ENCODE measurements at places on chromosomes 1 and 21. TPM values are rescaled to one million over a fixed set of nuclear protein-coding genes. Genes with fewer than 3 reads are reported as not detected.

DNA sequence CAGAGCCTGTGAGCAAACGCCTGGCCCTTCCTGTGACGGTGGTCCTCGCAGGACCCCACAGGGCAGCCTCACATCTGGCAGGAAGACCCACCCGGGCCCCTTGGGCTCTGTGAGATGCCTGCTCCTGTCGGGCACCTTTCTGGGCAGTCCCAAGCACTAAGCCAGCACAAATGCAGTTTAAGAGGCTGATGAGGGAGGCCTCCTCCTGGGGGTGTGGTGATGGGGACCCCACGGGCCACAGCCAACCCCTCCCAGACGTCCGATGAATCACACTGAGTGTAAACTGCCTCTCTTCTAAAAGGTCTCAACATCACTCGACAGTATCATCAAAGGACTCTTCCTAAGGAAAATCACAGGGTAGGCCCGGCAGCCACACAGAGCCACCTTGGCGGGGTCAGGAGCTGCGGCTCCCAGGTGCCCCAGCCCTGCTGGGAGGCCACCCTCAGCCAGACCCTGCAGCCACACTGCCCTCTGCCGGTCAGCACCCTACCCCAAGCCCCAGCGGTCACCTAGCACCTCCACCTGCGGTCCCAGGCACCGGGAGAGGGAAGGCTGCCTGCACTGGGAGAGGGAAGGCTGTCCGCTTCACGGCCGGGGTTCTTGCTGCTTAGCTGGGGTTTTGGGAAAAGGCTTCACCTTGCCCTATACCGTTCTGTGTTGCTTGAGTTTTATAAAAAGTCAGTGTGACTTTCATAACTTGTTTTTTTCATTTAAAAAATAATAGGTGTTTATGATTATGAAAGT lies 3.9 kb upstream of the PRKCZ start:
- no peak overlapping the region for H3K27ac ChIP-seq
- H3K36me3 ChIP-seq, result no peaks in the 10 kb centered on the region
- no peak overlapping the region for H3K4me3 ChIP-seq
- H3K4me1 ChIP-seq, result peaks cover 31% of the 10 kb centered on the region
- no peak for DNase-seq

DNA sequence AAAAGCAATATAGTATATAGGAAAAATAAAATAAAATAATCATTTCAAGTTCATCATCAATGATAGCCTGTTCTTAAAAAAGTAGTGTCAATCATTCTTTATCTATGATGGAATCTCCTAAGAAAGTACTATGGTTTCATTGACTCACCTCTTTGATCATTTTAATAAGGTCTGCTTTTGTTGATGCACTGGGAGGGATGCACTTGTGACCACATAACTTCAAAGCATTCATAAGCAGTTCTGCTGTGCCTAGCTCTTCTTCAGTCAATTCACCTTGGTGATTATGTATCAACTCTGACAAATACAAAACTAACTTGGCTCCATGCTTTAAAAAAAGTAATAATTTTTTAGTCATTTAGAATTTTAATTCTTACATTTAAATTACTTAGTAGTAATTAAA lies 84.8 kb upstream of the GNG4 start:
- H3K4me1 ChIP-seq, result no peaks in the 10 kb centered on the region
- peaks cover 53% of the 10 kb centered on the region for H3K36me3 ChIP-seq
- H3K27ac ChIP-seq, result no peak overlapping the region

GRCh38 chr1:50893466-50893865 lies 66.6 kb downstream of the FAF1 start:
- no peak for DNase-seq
- no peaks in the 10 kb centered on the region for H3K36me3 ChIP-seq
- no peaks in the 10 kb centered on the region for H3K4me1 ChIP-seq
- H3K27me3 ChIP-seq, result no peaks in the 10 kb centered on the region
- H3K4me3 ChIP-seq, result no peak overlapping the region

GRCh38 chr1:31326461-31326860 lies 29.6 kb downstream of the ZCCHC17 start:
- H3K4me1 ChIP-seq, result no peaks in the 10 kb centered on the region
- no peaks in the 10 kb centered on the region for H3K36me3 ChIP-seq
- no peak overlapping the region for H3K4me3 ChIP-seq
- H3K27ac ChIP-seq, result no peak overlapping the region

GRCh38 chr1:93817819-93818569 lies 61.0 kb downstream of the DNTTIP2 start:
- peaks cover 14% of the 10 kb centered on the region for H3K4me1 ChIP-seq
- H3K36me3 ChIP-seq, result no peaks in the 10 kb centered on the region
- no peaks in the 10 kb centered on the region for H3K27me3 ChIP-seq
- no peak for DNase-seq

INSRR gene
- polyA plus RNA-seq, result 0.06 TPM

SPRR3 gene
- polyA plus RNA-seq, result not detected

GRCh38 chr1:91885716-91886506 lies at the start of gene TGFBR3:
TSS of gene TGFBR3 (minus strand) at chr1:91886151. CDS start at chr1:91861531, 24,620 bp downstream.
- peaks cover 29% of the 10 kb centered on the region for H3K4me1 ChIP-seq
- peak within 1 kb of the TSS; percentile 77 for H3K4me3 ChIP-seq
- H3K27me3 ChIP-seq, result no peaks in the 10 kb centered on the region
- DNase-seq, result peak; percentile 98

- H3K4me1 ChIP-seq, result no peaks in the 10 kb centered on the region
- H3K4me3 ChIP-seq, result no peak overlapping the region
- H3K27me3 ChIP-seq, result no peaks in the 10 kb centered on the region
- H3K27ac ChIP-seq, result no peak overlapping the region
- no peaks in the 10 kb centered on the region for H3K36me3 ChIP-seq
Measured at GRCh38 chr1:193451001-193451400, 264.6 kb upstream of the B3GALT2 start.

DNA sequence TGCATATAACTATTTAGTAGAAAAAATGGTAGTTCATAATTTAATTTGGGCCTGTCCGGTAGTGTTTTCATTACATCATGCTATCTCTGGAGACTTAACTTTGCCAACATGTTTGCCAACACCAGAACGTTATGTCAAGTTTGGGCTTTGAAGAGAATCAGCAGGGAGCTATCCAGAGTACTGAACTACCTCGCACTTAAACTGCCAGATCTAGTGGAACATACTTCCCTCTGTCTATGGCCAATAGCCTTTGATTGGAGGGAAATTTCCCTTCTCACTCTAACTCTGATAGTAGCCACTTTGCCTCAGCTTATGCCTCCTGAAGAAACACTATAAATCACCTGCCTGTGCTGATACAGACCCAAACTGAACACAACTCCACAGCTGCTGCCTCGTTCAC lies 10.0 kb downstream of the LRRC53 start:
- DNase-seq, result no peak
- H3K27me3 ChIP-seq, result no peaks in the 10 kb centered on the region
- H3K4me3 ChIP-seq, result no peak overlapping the region

- no peak overlapping the region for H3K27ac ChIP-seq
- no peaks in the 10 kb centered on the region for H3K4me1 ChIP-seq
- H3K36me3 ChIP-seq, result peaks cover 52% of the 10 kb centered on the region
- H3K4me3 ChIP-seq, result no peak overlapping the region
Measured at GRCh38 chr1:19333587-19334354, 21.6 kb downstream of the SLC66A1 start.

GRCh38 chr21:42535602-42536171 lies 22.0 kb downstream of the SLC37A1 start:
- no peaks in the 10 kb centered on the region for H3K27me3 ChIP-seq
- H3K4me1 ChIP-seq, result no peaks in the 10 kb centered on the region
- H3K36me3 ChIP-seq, result peaks cover 40% of the 10 kb centered on the region
- no peak overlapping the region for H3K27ac ChIP-seq

- H3K27ac ChIP-seq, result no peak overlapping the region
- no peaks in the 10 kb centered on the region for H3K27me3 ChIP-seq
- no peak for DNase-seq
- H3K36me3 ChIP-seq, result no peaks in the 10 kb centered on the region
- no peaks in the 10 kb centered on the region for H3K4me1 ChIP-seq
Measured at GRCh38 chr1:194114288-194114687, 927.9 kb upstream of the B3GALT2 start.

DNA sequence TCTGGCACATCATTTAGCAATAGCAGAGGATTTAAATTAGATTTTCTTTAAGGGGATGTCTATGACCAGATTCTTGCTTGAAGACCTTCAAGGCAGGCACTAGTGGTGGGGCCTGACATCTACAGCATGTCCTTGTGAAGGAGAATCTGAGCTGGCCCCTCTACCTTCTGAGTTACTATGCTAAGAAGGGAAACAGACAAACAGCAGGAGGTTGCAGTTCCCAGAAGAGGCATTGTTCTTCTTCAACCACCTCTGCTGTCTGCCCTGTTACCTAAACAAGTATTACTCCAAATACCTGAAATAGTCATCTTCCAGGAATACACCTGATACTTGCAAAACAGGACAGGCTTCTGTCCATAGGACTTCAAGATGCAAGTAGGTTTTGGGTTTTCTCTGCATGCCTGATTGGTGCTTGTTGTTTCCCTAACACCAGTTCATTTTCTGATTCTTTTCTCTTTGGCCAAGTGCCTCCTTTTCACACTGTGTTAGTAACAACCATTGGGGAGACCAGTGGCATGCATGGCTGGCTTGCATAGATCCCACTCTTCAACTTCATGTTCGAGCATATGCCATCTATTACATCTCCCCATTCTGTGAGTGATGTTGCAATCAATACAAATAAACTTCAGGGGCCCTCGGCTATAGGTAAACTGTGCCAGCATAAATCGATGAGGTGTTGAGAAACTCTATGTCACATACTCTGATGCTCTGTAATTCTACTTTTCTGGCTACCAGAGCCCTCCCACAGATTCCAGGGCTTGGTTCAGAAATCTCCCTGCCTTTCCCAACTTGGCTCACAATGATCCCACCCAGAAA lies 93.0 kb upstream of the DUSP10 start:
- no peaks in the 10 kb centered on the region for H3K27me3 ChIP-seq
- no peak overlapping the region for H3K27ac ChIP-seq
- H3K36me3 ChIP-seq, result no peaks in the 10 kb centered on the region
- no peak for DNase-seq
- no peak overlapping the region for H3K4me3 ChIP-seq

DNA sequence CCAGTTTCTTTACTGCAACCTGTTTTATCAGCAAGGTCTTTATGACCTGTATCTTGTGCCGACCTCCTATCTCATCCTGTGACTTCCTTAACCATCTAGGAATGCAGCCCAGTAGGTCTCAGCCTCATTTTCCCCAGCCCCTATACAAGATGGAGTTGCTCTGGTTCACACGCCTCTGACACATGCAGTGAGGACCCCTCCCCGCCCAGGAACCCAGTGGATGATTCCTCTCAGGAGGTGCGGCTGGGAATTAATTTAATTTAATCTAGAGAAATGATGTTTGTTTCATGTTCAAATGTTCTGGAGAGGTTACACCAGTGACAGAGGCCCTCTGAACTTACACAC lies 39.0 kb upstream of the LBR start:
- H3K27ac ChIP-seq, result peak overlapping the region; percentile 98
- no peaks in the 10 kb centered on the region for H3K36me3 ChIP-seq
- H3K27me3 ChIP-seq, result no peaks in the 10 kb centered on the region
- peak overlapping the region; percentile 47 for H3K4me3 ChIP-seq

DNA sequence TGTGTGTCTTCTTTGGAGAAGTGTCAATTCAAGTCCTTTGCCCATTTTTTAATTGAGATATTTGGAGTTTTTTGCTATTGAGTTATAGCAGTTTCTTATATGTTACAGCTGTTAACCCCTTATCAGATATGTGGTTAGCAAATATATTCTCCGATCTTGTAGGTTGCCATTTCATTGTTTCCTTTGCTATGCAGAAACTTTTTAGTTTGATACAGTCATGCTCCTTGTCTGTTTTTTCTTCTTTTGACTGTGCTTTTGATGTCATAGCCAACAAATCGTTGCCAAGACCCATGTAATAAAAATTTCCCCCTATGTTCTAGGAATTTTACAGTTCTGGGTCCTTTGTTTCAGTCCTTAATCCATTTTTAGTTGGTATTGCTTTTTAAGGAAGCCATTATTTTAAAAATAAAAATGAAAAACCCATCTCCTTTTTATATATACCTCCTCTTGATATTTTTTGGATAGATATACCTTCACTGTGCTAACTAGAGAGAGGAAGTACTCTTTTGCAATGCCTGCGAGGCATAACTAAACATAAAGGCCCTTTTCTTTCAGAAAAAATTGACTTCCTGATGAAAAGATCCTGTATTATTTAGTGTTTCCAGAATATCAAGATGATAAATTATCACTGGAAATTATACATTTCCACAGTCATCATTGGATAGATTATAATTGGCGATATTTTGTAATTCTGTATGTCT lies 127.8 kb downstream of the HS2ST1 start:
- no peaks in the 10 kb centered on the region for H3K4me1 ChIP-seq
- no peak overlapping the region for H3K27ac ChIP-seq
- H3K27me3 ChIP-seq, result no peaks in the 10 kb centered on the region
- DNase-seq, result no peak

DNA sequence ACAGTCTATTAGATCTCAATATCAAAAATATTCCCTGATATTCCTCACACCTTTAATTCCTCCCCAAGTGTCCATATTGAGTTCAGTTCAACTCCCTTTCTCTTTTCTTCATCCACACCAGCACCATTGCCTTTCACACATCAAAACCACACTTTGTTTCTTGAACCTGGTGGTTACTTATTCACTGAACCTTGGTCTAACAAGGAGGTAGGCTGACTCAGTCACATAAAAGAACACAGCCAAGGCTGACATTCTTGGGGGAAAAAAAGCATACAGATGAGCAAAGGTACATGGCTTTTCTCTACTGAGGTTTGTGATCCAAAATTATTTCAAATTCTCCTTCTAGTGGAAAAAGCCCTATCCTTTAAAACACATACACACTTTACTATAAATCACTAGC lies 131.7 kb upstream of the USH2A start:
- H3K4me1 ChIP-seq, result no peaks in the 10 kb centered on the region
- no peak overlapping the region for H3K27ac ChIP-seq
- H3K36me3 ChIP-seq, result no peaks in the 10 kb centered on the region
- no peak for DNase-seq
- H3K27me3 ChIP-seq, result no peaks in the 10 kb centered on the region

- H3K27me3 ChIP-seq, result no peaks in the 10 kb centered on the region
- DNase-seq, result no peak
- H3K4me3 ChIP-seq, result no peak overlapping the region
- no peaks in the 10 kb centered on the region for H3K4me1 ChIP-seq
- H3K27ac ChIP-seq, result no peak overlapping the region
- no peaks in the 10 kb centered on the region for H3K36me3 ChIP-seq
Measured at GRCh38 chr21:31524140-31524539, 135.4 kb upstream of the SOD1 start.

GRCh38 chr1:205811660-205812059 lies 1.3 kb downstream of the SLC41A1 start:
- peak overlapping the region; percentile 77 for H3K4me3 ChIP-seq
- peaks cover 3% of the 10 kb centered on the region for H3K36me3 ChIP-seq
- H3K27me3 ChIP-seq, result no peaks in the 10 kb centered on the region
- no peak for DNase-seq
- H3K27ac ChIP-seq, result no peak overlapping the region

- no peak overlapping the region for H3K4me3 ChIP-seq
- H3K4me1 ChIP-seq, result no peaks in the 10 kb centered on the region
- peaks cover 99% of the 10 kb centered on the region for H3K36me3 ChIP-seq
- H3K27me3 ChIP-seq, result no peaks in the 10 kb centered on the region
- DNase-seq, result no peak
Measured at GRCh38 chr1:156797212-156797871, 19.3 kb downstream of the SH2D2A start.

- H3K36me3 ChIP-seq, result no peaks in the 10 kb centered on the region
- no peak overlapping the region for H3K27ac ChIP-seq
- no peaks in the 10 kb centered on the region for H3K4me1 ChIP-seq
- H3K27me3 ChIP-seq, result peaks cover 45% of the 10 kb centered on the region
Measured at GRCh38 chr1:36982709-36983108, 51.6 kb downstream of the GRIK3 start.
